ENCODE measurements at places on chromosomes 11 and 22.

DNA sequence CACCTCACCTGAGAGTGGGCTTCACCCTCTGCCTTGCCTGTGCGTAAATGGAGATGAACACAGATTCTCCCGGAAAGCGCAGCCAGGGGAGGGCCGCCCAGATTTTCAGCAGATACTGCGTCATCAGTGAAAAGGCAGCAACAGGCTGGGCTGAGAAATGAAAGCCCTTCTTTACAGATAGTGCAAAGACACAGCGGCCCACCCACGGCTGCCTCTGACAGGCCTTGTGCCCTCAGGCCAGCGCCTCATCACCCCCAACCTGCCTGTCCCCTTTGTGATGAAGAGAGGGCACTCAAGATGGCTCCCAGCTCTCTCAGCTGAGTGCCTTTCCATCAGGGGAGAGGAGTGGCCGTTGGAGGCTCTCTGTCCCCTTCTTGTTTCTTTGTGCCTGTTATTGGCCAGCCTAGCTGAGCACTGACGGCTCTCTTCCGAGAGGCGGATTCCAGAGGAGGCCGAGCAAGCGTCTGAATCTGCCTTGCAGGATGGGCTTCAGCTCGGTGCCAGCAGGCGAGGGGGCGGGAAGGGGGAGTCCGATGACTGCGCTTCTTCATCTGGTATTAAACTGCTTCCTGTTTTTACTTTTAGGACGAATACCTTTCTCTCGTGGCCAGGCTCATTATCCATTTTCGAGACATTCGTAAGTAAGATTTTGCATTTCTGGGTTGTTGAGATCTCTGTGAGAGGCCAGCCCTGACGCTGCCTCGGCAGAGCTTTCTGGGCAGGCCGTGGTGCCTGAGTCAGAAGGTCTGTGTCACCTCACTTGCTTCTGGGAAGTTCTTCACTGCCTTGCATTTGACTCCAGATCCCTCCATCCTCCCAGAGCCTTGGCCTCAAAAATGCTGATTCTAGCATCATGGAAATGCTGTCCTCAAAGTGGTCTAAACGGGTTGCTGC is 43.7 kb downstream of the MED15 start:
- no peak for DNase-seq

- DNase-seq = no peak
Observed at GRCh38 chr11:58617976-58618557, 4.4 kb upstream of the CNTF start.

DNA sequence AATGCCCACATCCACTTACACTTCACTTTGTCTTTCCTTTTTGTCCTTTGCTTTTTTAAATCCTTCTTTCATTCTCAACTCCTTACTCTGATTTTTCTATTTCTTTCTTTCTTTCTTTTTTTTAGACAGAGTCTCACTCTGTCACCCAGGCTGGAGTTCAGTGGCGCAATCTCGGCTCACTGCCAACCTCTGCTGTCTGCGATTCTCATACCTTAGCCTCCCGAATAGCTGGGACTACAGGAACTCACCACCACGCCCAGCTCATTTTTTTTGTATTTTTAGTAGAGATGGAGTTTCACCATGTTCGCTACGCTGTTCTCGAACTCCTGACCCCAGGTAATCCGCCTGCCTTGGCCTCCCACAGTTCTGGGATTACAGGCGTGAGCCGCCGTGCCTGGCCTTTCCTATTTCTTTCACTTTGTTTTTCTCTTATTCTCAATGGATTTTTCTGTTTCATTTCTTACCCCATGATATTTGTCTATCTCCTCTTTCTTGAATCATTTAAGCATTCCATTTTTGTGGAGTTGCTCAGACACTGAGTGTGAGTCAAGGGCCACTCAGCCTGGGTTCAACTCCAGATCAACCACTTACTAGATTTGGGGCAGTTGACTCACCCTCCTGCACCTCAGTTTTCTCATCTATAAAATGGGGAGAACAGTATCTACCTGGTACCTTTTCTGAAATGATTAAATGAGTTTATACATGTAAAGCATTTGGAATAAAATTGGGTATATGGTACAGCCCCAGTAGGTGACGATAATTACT is 7.6 kb downstream of the KCNJ5 start:
- no peak for DNase-seq

DNA sequence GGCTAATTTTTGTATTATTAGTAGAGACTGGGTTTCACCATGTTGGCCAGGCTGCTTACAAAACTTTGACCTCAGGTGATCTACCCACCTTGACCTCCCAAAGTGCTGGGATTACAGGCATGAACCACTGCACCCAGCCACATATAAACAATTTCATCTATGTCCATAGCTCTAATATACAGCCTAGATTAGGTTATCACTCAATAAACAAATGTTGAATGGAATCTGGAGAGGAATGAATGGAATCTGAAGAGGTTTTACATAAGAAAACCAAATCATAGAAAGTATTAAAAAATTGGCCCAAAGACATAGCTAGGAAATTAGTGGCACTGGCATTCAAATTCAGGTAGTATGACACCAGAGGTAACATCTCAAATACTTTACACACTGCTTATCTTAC is 1401.4 kb upstream of the TENM4 start:
- DNase-seq = no peak

- no peak for DNase-seq
Observed at GRCh38 chr11:108931168-108931567, 266.3 kb downstream of the DDX10 start.

DNA sequence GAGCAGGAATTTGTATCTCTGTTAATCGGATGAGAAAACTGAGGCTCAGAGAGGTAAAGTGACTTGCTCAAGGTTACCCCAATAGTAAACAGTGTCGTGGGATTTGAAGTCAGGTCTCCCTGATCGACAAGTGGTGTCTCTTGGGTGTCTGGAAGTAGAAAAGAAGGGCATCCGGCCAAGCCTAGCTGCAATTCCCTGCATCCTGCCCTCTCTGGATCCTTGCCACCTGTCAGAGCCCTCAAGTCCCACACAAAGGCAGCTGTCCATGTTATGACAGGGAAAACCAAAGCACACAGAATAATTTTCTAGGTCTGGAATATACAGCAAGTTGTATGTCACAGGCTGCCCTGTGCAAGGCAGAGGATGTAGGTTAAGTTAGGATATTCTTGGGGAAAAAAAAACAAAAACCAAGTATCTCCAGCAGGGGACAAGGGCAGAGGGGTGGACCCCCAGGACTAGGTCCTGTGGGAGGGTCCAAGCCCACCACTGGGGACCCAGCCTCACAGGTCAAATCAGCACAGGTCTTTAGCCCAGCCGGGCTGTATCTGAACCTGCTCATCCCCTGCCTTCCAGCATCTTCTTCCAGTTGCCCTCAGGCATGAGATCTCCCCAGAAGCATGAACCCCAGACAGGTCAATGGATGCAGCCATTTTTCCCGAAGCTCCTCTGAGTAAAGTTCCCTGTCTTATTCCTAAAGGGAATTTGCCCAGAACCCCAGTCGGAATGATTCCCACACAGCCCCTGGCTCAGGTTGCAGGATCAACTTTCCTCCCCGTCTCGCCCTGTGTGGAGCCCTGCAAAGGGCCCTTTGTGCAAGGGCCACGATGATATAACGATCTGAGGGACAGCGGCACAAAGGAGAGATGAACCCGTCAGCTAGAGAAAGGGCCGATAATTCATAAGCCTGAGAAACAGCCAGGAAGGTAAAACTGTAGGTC is 15.0 kb downstream of the USH1C start:
- DNase-seq = peak; percentile 9

DNA sequence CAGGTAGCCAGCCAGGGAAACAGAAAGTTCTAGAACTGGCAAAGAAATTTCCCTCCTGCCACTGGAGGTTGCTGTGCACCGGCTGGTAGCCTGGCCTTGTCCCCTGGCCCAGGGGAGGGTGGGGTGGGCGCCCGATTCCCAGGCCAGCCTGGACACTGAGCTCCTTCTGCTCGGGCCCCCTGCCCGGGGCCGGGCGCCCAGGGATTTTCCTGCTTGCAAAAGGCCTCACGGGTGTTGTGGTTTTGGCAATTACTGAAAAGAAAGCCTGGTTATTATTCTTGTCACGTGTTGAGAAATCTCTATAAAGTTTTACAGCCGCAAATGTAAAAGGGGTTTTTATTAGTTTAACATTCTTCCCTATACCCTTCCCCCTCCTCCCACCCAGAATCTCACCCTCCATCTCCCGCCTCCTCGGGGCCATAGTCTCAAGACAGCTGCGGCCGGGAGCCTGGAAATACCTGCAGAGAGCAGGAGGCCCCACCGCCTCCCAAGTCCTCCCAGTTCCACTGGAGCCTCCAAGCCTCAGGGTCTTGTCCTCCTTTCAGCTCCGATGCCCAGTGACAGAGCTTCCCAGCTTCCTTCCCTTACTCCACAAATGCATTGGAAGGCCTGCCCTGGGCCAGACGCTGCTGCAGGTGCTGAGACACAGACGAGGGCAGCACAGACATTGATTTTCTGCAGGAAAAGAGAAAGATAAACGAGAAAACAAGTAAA is 1515.6 kb downstream of the TBC1D22A start:
- DNase-seq = no peak

GRCh38 chr11:122746611-122747244 is 91.2 kb downstream of the UBASH3B start:
- DNase-seq = no peak

- DNase-seq = no peak
Observed at GRCh38 chr11:65500387-65501185, 1.7 kb downstream of the MALAT1 start.

GRCh38 chr11:83663446-83663845 is 377.3 kb upstream of the CCDC90B start:
- DNase-seq = no peak

DNA sequence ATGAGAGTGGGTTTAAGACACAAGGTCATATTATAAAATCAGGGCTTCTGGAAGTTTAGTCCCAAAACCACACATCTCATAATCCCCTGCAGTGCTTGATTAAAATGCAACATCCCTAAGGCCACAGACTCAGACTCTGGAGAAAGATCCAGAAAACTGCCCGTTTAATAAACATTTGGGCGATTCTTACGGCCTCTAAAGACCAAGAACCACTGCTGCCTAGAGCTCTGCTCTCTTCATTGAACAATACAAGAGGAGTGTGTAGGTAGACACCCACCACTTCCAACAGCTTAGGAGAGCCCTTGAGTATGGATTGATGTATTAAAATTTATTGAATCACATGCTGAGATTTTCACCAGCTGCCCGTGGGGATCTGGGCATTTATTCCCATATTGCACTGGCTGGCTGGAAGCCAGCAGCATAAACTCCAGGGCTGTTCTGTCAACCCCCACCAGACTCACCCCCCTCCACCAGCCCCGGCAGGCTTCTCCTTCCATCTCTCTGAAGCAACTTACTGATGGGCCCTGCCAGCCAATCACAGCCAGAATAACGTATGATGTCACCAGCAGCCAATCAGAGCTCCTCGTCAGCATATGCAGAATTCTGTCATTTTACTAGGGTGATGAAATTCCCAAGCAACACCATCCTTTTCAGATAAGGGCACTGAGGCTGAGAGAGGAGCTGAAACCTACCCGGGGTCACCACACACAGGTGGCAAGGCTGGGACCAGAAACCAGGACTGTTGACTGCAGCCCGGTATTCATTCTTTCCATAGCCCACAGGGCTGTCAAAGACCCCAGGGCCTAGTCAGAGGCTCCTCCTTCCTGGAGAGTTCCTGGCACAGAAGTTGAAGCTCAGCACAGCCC is 749 bp upstream of the BEST1 start:
- DNase-seq = peak; percentile 90

- no peak for DNase-seq
Observed at GRCh38 chr11:62046568-62047100, 77.2 kb upstream of the INCENP start.

- no peak for DNase-seq
Observed at GRCh38 chr22:18075101-18075719, 2.6 kb upstream of the PEX26 start.
